Activated CD4-positive, alpha-beta memory T cell treated with anti-CD3 and anti-CD28 coated beads for 36 hours (primary cell): ENCODE measurements at places on chromosomes 11 and 22. TPM values are rescaled to one million over a fixed set of nuclear protein-coding genes. Genes with fewer than 3 reads are reported as not detected.

Gene TNNI2
- not detected for total RNA-seq

Gene OR4C6
- total RNA-seq: not detected

Gene ZNRF3
- 1.3 TPM for total RNA-seq

Gene CDHR5
- total RNA-seq: not detected

Gene APOBEC3H
- 23.6 TPM for total RNA-seq

Gene XKR3
- not detected for total RNA-seq

Gene TRIM22
- 104 TPM for total RNA-seq

Gene STK33
- 0.46 TPM for total RNA-seq

Gene SPON1
- total RNA-seq: 0.22 TPM

Gene TMEM191C
- 1.4 TPM for total RNA-seq

Gene OR52H1
- not detected for total RNA-seq

Gene SYT12
- not detected for total RNA-seq

Gene IRAG1
- not detected for total RNA-seq

Gene MMP27
- total RNA-seq: not detected
